ENCODE measurements at places on chromosomes 4 and X.

DNA sequence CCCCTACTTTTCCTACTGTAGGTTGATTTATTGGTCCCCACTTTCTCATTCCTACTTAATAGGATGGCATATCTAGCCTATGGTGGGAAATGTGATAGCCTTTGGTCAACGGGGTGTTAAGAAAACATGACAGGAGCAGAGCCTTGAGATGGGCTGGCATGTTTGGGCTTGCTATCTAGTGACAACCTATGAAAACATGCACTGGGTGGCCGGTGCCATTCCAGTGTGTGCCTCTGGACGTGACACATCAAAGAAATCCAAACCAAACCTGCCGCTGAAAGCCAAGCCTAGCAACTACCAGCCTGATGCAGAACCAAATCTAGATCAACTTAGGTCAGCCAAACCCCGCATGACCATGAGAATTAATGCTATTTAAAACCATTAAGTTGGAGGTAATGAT, 317.6 kb downstream of the DMD start:
- DNase-seq: no peak

DNA sequence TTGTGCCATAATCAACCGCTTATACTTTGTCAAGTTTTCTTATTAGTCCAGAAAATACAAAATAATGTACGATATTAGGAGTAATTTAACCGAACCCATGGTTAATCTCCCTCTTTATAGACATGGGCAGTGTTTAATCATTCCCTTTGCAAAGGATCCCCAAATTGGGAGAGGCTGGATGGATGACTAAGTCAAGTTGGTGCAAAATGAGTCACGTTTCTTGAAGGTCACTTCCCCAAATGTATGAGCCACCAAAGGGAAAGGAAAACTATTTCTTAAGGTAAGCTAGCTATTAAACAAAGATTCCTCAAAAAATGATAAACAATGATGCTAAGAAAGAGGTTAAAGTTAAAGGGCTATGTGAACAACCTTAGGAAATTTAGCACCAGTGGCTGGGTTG, 17.5 kb downstream of the MAML3 start:
- peak; percentile 29 for DNase-seq

GRCh38 chr4:138981930-138982390, 33.6 kb upstream of the NOCT start:
- DNase-seq: peak; percentile 11

GRCh38 chr4:151575646-151576045, 166.7 kb downstream of the FHIP1A start:
- no peak for DNase-seq

GRCh38 chr4:183960046-183960420, 54.9 kb downstream of the STOX2 start:
- peak; percentile 82 for DNase-seq

DNA sequence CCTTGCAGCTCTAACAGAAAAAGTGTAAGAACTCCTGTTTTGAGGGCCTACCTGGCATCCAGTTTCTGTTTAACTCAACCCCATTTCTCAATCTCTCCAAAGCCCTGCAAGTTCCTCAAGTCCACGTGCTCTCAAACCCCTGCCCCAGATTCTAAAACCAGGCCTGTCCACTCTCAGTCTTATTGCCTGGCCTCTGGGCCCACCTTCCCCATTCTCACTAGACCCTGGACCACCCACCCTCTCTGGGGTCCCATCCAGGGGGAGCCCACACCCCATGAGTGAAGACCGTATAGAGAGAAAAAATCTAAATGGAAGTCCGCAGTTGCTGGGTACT, 58.3 kb downstream of the TLR10 start:
- no peak for DNase-seq

DNA sequence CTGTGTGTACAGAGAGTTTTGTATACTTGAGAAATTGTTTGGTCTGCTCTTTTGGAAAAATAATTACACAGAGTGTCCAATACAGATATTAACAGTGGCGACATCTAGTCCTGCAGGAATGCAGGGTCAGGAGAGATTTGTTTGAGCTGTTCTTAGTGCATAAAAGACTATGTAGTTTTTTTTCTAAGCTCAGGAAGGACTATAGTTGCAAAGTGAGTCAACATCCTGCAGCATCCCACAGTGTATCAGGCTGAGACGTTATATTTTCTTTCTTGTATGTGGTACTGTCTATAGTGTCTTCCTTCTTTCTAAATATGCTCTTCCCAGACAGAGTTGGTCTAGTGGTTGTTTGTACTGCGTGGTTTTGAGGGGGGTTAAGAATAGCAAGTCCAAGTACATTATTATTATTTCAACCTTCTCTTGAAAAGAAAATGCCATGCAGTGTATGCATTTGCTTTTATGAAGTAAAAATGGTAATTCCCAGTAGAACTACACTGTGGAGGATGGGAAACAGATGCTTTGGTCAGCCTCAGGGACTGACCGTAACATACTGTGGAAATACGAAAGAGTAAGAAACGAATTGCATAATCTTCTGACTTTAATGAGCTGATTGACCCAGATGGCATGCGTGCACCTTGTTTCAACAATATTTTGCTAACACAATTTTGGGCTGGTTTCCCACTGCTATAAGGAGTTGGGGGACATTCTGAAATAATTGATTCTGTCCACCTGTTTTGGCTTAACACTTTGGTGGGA, 67.4 kb downstream of the DMP1 start:
- no peak for DNase-seq

GRCh38 chr4:6582889-6583490, 8.0 kb downstream of the MAN2B2 start:
- peak; percentile 27 for DNase-seq

- DNase-seq: peak; percentile 72
Measured at GRCh38 chr4:110654254-110654635, 31.4 kb upstream of the PITX2 start.

DNA sequence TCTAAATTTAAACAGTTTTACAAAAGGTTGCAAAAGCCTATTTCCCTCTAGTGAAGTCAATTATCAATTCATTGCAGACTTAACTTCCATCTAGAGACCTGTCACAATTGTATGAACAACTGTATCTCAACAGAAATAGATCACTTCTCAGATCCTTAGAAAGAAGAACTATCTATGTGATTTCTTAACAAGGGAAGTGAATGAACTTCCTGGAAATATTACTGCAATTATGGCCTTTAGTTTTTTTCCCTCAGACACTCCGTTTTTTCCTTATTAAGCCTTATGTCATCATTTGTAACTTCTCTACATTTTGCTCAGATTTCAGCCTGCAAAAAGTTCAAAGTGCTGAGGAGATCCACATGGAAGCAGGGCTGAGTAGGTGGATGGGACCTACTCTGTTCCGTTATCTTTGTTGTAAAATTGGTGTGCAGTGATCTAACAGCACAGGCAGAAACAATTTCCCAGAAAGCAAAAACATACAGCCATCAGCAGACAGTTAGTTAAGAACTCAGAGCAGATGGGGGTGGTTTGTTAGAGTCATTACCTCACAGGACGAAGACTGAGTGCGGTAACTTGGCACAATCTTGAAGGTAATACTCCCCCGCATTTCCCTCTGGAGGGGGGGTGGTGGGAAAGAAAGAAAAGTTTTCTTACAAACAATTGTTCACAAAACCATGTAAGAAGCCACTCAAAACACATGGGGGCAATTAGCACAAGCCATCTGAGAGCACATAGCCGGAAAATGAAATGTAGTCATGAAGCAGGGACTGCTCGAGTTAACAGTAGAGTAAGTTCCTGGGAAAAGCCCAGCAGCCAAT, 112.3 kb downstream of the NYX start:
- peak; percentile 49 for DNase-seq

GRCh38 chrX:114619874-114620273, 36.0 kb downstream of the HTR2C start:
- DNase-seq: no peak

- no peak for DNase-seq
Measured at GRCh38 chr4:183202523-183202922, 103.5 kb downstream of the WWC2 start.

DNA sequence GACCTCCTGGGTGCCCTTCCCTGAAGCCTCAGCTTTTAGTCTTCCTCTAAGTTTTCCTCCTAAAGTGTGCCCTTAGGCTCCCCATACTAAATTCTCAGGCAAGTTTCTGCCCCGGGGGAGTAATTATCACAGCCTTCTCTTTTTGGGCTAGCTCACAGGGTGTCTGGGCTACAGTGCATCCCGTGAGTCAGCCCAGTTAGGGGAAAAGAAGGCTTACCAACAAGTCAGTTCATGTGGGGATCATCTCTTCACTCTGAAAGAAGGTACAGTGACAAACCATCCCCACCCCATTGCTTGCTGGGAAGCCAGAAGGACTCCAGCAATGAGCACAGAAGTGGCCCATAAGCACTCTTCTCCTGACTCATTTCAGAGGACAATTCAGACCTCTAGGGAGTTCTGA, 134.7 kb upstream of the FAM9C start:
- no peak for DNase-seq

- peak; percentile 73 for DNase-seq
Measured at GRCh38 chr4:10589321-10589720, 95.2 kb downstream of the CLNK start.

GRCh38 chr4:113971706-113972360, 7.6 kb downstream of the ARSJ start:
- DNase-seq: peak; percentile 78

- no peak for DNase-seq
Measured at GRCh38 chrX:124018023-124018422, 56.5 kb downstream of the STAG2 start.

GRCh38 chr4:51885363-51885762, 42.4 kb downstream of the DCUN1D4 start:
- DNase-seq: peak; percentile 8

DNA sequence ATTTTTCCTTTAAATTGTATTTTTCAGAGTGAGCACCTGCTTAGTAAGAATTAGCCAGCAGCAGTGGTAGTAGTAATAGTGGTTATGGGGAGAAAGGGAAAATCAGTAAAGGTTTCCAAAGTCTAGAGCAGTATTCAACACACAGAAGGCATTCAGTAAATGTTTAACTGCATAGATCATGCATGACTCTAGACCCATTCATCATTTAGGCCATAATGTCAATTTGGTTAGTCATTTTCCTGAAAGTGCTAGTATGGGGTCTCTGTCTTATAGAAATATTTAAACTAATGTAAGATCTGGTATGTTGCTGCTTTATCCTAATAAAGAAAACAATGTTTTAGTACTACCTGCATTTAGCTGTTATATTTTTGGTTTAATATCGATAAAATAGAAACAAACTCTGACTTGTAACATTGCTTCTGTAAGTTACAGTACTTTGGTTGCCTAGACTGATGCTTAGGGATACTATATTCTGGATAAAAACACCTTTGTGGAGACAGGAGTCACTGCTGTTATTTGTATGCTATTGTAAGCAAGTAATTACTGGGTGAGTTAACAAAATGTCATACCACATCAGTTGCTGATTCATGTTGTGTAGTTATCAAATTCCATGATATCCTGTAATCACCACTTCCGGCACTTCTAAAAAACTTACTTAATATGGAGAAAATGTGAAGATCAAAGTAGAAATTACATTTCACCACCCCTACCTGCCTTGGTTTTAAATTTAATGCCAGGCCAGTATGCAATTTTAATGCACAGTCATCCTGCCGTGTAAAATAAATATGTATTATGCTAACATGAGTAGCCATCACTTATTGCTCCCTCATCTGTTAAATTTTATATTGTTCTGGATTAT, 115.8 kb upstream of the BMPR1B start:
- DNase-seq: peak; percentile 80

DNA sequence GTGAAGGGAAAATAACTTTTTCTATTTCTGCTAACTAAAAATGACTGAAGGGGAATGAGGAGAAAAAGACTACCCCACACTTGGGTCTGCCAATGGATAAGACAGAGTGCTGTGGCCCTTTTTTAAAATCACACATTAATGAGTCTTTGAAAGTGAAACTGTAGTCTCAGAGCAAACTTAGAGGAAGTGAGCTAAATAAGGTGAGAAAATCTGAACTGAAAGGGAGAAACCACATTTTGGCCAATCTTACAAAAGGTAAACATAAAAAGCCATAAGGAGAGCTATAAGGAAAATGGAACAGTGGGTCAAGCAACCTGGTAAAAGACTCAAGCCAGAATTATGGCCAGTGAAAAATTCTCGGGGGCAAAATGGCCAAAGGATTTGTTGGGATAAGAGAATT, 755.1 kb upstream of the IGFBP7 start:
- DNase-seq: no peak

DNA sequence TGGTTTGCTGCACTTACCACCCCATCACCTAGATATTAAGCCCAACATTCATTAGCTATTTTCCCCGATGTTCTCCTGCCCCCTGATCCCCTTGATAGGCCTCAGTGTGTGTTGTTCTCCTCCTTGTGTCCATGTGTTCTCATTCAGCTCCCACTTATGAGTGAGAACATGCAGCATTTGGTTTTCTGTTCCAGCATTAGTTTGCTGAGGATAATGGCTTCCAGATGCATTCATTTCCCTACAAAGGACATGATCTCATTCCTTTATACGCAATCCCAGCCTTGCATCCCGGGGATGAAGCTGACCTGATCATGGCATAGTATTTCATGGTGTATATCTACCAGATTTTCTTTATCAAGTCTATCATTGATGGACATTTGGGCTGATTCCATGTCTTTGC, 99.0 kb upstream of the DCAF12L2 start:
- DNase-seq: no peak

- DNase-seq: no peak
Measured at GRCh38 chrX:39690541-39691415, 407.0 kb downstream of the BCOR start.

- no peak for DNase-seq
Measured at GRCh38 chr4:48194971-48195370, 60.9 kb upstream of the TXK start.

DNA sequence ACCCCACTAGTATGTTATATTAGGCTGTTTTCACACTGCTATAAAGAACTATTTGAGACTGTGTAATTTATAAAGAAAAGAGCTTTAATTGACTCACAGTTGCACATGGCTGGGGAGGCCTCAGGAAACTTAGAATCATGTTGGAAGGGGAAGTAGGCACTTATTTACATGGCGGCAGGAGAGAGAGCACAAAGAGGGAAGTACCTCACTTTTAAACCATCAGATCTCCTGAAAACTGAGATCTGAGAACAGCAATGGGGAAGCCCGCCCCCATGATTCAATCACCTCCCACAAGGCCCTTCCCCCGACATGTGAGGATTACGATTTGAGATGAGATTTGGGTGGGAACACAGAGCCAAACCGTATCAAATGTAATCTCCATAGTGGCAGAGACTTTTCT, 45.4 kb upstream of the XK start:
- DNase-seq: no peak

- no peak for DNase-seq
Measured at GRCh38 chrX:39361736-39362135, 560.5 kb downstream of the MID1IP1 start.

DNA sequence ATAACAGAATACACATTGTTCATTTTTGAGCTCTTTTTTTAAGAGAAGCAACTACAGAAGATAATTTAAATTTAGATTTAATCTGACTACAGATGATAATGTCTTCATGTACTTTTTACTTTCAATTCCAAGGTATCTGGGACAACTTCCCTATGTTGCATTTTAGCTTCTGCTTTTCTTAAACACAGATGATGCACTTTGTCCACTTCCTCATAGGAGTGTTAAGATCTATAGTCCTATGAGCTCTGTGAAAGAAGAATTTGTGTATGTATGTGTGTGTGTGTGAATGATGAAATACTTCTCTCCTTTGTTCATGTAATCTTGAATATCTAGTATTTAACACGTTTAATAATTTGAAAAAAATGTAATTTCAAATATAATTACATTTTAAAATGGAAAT, 5.3 kb upstream of the FHIP1A start:
- DNase-seq: no peak
